Amniotic epithelial cell (primary cell): ENCODE measurements at places on chromosomes 7 and 10.
A peak's percentile ranks its signal among the peaks of the same experiment; 100 is the strongest.

DNA sequence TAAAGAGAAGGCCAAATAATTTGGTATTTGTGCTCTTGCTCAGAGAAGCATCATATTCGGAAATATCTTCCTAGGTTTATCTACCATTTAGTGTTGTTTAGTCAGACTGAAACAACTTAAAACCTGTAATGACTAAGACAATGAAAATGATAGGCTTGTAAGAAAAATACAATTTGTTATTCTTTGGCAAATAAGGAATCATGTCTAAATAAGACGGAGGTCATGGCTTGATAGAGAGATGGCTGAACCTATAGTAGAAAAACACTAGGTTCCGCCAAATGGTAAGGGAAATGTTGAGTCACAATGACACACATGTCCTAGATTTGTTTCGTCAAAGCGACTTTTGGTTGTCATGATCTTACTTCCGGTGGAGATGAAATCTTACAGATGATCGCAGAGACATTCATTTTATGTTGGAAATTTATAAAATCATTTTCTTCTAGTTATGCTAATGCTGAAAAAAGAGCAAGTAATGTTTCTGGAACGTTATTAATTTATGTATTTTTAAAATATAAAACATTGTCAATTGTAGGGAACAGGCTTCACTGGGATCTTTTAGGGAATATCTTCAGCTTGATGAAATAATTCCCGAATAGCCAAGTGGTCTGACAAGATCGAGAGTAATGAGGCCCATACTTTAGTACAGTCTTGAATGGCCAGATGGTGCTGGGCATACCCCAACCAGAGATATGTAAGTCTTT lies 1.0 kb downstream of the SRGN start:
- DNase-seq: peak; percentile 53

- DNase-seq: peak; percentile 99
Measured at GRCh38 chr10:68598978-68599770, 39.0 kb downstream of the TET1 start.

DNA sequence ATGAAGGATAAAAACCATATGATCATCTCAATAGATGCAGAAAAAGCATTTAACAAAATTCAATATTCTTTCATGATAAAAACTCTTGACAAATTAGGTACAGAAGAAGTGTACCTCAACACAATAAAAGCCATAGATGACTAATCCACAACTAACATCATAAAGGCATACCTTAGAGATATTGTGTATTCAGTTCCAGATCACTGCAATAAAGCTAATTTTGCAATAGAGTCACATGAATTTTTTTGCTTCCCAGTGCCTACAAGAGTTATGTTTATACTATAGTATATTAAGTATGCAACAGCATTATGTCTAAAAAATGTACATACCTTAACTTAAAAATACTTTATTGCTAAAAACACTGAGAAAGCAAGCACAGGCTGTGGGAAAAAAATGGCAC lies 18.9 kb upstream of the RNF32 start:
- DNase-seq: no peak

- peak; percentile 36 for DNase-seq
Measured at GRCh38 chr7:30880941-30881340, 30.7 kb upstream of the AQP1 start.

GRCh38 chr10:119395280-119396007 lies 147.1 kb downstream of the RGS10 start:
- no peak for DNase-seq

DNA sequence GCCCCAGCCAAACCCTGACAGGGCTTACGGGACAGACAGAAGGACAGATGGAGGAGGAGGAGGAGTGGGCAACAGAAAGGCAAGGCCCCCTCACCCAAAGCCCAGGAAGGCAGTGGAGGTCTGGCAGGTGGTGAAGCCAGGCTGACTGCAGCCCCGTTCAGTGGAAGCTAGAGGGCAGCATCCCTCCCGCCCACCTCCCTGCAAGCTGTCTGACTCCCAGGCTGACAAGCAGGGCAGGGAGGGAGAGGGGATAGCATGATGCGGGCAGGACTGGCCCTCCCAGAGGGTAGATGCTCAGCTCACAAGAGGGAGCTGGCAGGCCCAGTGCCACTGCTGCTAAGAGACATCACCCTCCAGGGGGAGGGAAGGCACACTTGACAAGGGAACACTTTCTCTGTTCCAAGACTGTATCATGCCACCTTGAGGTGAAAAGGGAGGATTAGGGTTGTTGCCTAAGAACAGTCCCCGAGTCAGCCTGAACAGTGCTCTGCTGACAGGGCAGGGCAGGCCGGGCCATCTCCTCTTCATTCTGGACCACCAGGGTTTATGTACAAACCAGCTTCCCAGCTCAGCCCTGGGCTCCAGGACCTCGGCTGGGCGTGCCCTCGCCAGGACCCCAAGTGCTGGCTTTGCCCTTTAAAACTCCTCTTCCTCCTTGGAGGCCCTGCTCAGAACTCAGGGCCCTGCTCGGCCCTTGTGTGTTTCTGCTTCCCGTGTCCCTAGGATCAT lies 61.8 kb downstream of the RASGEF1A start:
- DNase-seq: peak; percentile 61

DNA sequence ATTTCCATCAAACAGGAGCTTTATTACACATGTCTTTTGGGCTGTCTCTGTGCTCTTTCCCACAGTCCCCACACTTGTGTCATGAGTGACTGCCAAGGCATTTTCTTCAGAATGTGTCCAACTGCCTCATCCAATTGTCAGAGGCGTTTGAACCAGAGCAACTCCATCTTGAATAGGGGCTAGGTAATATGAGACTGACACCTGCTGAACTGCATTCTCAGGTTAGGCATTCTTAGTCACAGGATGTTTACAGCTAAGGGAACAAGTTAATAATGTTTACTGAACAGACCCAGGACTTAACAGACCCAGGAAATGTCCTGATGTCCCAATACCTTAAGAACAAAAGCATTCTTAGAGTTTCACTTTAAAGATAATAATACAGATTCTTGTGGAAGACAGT lies 595.5 kb downstream of the REEP3 start:
- no peak for DNase-seq

- no peak for DNase-seq
Measured at GRCh38 chr7:67364441-67365017, 367.9 kb downstream of the TYW1 start.

DNA sequence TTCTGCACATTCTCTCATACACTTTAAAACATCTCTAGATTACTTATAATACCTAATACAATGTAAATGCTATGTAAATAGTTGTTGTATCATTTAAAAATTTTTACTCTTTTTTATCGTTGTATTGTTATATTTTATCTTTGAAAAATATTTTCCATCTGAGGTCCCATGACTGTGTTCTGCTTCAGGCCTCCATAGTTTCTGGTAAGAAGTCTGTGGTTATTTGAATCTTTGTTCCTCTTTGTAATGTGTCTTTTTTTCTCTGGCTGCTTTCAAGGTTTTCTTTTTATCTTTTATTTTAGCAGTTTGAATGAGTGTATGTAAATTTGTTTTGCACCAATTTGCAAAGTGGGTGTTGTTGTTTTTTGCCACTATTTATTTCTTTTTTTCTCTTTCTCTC lies 263.1 kb downstream of the RPS24 start:
- no peak for DNase-seq
